GM23338 (cell line): ENCODE measurements at places on chromosomes 3 and 15.

DNA sequence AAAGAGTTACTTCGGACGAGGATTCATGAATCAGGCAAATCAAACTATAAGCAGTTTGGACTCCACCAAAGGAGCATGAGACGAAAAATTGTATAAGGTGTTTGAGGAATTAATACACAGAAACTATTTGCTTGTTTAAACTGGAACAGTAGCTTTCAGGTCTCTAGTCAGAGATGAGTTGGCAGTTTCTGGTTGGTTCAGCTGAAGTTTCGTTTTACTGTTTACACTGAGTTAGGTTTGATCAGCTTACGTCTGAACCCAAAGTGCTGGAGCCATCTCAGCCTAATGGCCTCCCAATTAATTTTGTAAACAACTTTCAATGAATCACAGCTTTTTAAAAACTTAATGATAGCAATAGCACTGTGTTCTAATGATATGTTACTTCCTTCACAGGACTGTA lies 703.7 kb downstream of the NLGN1 start:
- DNase-seq = no peak

DNA sequence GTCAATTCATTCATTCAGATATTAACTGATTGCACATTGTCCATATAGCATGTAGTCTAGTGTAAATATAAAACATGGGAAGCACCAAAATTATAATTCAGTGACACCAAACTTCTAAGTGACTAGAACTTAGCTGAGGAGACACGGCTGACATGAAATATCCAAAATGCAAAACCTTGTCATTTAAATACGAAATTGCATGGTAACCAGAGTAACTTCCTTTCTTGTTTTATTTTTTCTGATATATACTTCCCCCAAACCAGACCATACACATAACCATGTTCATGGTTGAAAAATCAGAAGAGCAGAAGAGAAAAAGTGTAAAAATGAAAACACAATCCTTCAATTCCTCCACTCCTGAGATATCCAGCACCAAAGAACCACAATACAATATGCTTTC lies 38.0 kb downstream of the CBLB start:
- no peak for DNase-seq

- no peak for DNase-seq
Measured at GRCh38 chr15:57566834-57567233, 24.9 kb upstream of the MYZAP start.

DNA sequence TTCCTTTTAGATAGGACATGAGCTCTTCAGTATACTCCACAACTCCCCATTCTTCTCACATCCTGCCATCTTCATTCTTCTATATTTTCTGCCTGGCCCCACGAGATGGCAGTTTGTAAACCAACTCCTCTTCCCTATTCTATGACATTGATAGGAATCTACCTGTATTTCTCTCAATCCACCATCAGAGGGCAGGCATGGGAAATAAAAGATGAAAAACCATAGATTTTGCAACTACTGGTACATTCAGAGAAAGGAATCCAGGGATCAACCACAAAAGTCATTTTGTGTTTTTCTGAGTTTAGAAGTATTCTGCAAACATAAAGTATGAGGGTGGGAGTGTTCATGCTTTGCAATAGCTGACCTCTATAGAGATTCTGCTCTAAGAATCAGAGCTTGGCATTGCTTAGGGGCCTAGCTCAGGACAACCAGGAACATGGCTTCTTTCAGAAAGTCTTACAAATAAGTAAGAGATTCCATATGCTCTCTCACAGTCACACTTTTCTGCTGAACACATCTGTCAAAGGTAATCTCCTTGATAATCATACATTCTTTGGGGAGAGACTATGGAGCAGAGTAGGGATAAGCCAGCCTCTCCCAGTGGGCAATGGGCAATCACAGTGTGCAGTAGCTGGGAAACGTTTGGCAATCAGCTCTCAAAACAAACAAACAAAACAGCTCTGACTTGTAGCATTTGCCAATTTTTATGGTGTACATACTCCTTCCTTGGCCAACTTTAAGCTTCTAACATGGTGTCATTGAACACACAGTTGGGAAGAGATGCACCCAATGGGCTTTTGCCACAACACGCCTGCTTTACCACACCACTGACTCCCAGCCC lies 43.1 kb upstream of the SLC25A36 start:
- peak; percentile 72 for DNase-seq

DNA sequence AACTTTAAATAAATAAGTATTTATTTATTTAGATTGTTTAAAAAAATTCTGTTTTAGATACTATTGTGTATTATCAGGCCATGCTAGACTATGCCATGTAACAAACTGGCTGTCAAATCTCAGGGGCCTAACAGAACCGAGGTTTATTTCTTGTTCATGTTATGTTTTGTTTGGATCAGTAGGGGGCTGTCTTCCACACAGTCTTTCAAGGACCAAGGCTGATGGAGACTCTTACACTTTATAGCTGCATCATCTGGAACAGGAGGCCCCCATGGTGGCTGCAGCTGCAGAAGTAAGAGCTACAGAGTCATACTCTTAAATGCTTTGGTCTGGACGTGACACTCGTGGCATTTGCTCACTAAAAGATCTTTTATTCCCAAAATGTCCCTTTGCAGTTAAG lies 33.0 kb upstream of the ARL14 start:
- DNase-seq = peak; percentile 52

DNA sequence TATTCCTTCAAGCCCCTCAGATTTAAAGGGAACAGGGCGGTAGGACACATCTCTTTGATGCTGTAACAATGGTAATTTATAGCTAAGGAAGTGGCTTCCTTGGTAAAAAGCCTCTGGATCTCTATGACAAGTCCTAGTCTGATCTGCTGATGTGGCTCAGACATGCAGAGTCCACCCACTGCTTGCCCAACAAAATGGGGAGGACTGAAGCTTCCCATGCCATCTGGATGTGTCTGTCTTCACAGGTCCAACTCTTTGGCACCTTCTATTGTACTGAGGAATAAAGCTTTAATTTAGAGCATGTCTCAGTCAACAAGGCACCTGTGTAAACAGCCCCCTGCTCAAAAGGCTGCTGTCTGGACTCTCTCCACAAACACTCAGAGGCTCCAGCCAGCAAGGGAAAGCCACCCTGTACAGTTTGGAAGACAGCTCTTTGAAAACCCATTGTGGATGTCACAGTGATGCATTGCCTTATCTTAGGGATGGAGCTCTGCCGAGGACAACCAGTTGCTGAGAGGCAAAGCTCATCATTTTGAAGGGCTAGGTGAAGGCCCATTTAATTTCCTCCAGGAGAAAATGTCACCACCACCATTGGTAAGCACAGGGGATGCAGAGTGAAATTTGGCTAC lies 348.6 kb upstream of the GRM7 start:
- DNase-seq = no peak

DNA sequence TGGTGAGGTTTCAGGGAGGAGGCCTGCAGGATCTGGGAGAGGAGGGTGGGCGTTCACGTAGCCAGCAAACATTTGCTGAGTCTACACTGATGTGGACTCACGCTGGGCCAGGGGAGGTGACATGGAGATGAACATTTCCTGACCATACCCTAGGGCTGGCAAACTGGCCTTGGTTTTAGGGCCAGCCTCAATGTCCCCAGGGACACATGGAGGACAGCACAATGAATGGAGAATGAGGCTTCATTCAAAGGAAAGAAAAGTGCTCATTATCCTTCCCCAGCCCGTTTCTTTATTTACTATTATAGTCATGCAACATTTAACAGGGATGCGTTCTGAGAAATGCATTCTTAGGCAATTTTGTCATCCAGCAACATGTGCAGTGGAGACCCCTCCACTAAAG lies 26.8 kb downstream of the ACAN start:
- no peak for DNase-seq

DNA sequence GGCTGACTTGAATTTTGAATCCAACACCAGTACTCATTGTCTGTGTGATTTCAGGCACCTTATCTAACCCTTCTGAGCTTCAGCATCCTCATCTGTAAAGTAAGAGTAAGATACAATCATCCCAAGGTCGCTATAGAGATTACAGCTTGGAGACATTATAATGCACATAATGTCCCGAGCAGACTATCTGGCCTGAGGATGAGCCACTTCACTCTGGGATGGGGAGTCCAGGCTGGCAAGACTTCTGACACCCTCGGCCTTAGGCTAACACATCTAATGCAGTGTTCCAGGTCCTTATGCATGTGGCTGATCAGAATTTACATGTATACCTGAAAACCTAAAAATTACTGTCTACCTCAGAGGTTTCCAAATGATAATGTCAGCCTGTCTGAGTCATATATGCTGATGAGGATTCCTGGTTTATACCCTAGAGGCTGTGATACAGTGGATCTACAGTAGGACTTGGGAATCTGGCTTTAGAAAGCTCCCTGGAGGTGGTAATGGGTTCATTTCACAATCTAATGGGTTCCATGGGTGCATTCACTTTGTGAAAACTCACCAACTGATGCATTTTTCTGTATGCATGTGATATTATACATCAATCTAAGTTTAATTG lies 229.0 kb upstream of the SLCO3A1 start:
- no peak for DNase-seq

DNA sequence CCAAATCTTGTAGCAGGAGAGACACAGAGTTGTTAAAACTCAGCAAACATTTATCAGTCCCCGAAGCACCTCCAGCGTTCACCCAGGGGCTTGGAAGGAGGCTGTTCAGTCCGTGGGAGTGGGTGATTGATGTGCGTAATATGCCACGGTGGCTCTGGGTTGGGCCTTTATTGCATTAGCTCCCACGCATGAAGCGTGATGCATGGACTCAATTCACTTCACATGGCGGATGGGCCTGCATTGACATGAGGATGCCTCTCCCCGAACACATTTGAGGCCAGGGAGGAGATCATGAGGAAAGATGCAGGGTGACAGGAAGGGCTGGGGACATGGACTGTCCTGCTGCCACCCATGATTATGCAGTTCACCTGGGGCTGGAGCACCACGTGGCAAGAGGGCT lies 126.5 kb downstream of the FAM43A start:
- DNase-seq = no peak

DNA sequence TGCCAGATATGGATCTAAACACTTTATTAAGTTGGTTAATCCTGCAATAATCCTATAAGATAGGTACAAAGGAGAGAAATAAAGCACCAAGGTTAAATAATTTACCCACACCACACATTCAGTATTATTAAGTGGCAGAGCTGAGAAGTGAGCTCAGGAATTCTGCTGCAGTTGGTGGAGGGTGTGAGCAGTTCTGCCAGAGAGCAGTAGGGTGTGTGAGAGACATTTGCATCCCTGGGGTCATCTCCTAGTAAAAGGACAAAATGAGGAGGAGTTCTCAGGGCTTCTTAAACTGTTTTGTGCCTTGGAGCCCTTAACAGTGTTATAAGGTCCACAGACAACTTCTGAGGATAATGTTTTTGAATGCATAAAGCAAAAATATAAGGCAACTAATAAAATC lies 484.5 kb downstream of the TAFA4 start:
- peak; percentile 24 for DNase-seq

- no peak for DNase-seq
Measured at GRCh38 chr3:277873-278272, 81.3 kb downstream of the CHL1 start.

DNA sequence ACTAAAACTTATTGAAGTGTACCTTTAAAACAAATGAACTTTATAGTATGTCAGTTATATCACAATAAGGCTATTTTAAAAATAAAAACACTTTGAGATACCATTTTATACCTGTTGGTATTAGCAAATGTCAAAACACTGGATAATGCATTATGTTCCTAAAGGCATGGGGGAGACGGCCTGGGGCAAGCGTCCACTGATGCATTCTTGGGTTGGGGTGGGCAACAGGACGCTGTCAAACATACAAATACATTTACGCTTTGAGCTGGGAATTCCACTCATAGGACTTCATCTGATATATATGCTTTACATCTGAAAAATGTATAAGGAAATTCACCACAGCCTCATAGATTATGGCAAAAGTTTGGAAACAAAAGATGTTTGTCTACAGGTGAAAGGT lies 7.6 kb upstream of the GATA2 start:
- DNase-seq = no peak

GRCh38 chr3:12194209-12194608 lies 35.5 kb upstream of the TIMP4 start:
- DNase-seq = no peak

GRCh38 chr3:195558602-195559001 lies 15.5 kb upstream of the PPP1R2 start:
- peak; percentile 72 for DNase-seq

DNA sequence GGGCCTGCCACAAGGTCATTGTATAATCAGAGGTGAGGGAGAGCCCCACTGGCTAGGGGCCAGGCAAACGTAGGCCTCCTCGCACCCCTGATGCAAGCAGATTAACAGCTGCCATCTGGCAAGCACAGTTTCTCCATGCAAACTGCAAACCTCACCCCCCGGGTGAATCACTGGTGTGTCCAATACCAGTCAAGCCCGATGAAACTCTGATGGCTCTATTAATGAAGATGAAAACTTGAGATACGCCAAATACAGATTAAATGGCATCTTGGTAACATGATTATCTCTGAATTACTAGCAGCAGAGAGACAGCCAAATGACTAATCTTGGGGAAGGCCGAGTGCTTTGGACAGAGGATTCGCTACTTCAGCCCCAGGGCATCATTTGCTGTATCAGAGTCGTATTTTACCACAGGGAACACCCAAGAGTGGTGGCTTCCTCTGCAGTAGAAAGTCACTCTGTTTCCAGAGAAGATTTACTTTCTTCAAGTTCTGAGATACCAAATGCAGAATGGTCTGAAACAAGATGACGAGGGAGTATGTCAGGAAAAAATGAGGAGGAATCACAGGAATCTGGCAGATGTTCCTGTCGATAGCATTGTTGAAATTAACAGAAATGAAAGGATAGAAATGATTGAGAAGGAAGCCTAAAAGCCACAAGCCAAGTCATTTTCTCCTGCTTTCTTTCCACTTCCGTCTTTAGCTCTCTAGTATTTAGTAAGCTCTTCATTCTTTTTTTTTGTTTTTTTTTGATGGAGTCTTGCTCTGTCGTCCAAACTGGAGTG lies 96.2 kb upstream of the NR2F2 start:
- DNase-seq = no peak

- DNase-seq = peak; percentile 29
Measured at GRCh38 chr3:16060358-16060852, 114.1 kb upstream of the GALNT15 start.

DNA sequence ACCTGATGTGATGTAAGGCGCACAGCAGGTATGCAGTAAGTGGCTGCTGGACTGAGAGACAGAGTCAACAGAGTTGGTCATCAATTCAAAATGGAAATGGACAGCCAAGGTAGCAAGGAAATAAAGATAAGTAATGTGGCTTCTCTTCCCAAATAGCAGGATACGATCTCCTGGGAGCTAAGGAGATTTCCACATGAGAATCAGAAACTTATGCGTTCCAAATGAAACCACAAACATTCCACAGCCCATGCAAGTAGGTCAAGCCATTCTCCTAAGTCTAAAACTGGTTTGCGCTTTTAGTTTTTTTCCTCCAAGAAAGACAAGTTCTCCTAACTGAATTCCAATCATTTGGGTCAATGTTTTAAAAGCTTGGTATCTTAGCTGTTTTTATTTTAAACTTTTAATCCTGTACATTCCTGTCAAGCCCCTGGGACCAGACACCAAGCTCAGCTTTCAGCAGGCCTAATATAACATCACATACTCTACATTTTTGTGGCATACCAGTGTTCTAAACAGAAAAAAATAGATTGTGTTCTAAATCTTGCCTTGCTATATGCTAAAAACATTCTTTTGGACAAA lies 73.7 kb upstream of the TSPAN3 start:
- DNase-seq = peak; percentile 17
